ENCODE measurements at places on chromosomes 4 and X.

- peak; percentile 40 for DNase-seq
Measured at GRCh38 chr4:85591406-85592098, 116.6 kb downstream of the ARHGAP24 start.

DNA sequence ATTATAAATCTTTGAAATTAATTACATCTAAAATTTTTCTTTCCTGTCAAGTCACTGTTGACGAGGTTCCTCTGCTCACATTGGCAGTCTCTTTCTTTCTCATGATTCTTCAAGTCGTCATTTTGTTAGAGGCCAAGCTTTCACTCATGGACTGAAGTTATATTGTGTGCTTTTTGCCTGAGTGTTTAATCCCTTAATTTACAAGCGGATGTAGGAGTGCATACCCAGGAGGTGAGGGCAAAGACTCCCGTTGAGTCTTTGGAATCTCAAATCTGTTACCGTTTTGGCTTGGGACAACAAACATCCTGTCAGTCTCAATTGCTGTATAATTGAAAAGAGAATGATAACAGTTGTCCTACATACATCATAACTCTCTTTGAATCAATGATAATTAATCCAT, 345.0 kb downstream of the TRIML1 start:
- no peak for DNase-seq

- no peak for DNase-seq
Measured at GRCh38 chr4:178577933-178578332, 1135.7 kb upstream of the AGA start.

DNA sequence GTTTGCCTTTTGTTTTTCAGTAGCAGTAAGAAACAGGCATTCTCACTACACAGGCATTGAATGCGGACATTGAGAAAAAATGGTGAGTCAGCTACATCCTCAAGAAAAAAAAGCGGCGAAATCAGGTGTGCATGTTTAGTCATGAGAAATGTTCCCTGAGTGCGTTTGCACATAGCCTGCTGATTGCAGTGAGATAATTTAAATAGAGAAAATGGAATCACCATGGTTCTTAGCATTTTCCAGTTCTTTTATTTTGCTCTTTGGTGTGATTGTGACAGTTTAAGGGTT, 54.1 kb upstream of the CLDN34 start:
- no peak for DNase-seq

GRCh38 chrX:38675856-38676255, 114.5 kb downstream of the TSPAN7 start:
- DNase-seq = no peak

DNA sequence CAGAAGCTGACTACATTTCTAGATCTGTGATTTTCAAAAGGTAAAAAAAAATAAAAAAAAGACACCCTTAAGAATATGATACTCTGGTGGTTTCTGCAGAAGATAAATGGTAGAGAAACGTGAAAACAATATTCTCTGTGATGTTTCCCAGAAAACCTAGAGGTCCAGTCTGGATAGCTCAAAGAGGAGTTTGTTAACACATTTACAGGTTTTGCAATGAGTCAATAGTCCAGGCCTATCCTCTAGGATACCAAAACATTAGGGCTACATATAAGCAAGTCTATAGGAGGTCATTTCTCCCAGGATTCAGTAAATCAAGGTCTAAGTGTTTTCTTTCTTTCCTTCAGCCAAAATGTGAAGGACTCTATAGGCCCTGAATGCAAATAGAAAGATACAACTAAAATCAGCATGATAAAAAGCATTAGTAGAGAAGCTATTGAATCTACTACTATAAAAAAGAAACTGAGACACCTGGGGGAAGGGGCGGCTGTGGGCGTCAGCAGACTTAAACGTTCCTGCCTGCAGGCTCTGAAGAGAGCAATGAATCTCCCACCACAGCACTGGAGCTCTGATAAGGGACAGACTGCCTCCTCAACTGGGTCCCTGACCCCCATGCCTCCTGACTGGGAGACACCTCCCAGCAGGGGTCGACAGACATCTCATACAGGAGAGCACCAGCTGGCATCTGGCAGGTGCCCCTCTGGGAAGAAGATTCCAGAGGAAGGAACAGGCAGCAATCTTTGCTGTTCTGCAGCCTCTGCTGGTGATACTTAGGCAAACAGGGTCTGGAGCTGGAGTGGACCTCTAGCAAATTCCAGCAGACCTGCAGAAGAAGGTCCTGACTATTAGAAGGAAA, 33.7 kb upstream of the SPP1 start:
- DNase-seq = no peak

GRCh38 chr4:41599192-41599786, 61.3 kb downstream of the LIMCH1 start:
- DNase-seq = no peak

- DNase-seq = no peak
Measured at GRCh38 chrX:74493806-74494205, 72.5 kb downstream of the SLC16A2 start.

DNA sequence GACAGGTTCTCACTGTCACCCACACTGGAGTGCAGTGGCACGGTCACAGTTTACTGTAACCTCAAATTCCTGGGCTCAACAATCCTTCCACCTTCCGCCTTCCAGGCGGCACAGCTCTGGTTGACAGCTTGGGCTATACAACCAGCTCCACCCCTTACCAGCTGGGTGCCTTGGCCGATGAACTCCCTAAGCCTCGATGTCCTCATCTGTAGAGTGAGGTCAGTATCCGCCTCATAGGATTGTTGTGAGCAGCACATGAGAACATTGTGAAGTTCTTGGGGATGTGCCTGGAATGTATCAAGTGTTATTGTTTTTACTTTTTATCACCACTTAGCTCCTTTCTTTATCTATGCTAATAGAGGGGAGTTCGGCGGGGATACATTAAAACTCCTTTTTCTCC, 23.3 kb downstream of the UCHL1 start:
- DNase-seq = no peak

DNA sequence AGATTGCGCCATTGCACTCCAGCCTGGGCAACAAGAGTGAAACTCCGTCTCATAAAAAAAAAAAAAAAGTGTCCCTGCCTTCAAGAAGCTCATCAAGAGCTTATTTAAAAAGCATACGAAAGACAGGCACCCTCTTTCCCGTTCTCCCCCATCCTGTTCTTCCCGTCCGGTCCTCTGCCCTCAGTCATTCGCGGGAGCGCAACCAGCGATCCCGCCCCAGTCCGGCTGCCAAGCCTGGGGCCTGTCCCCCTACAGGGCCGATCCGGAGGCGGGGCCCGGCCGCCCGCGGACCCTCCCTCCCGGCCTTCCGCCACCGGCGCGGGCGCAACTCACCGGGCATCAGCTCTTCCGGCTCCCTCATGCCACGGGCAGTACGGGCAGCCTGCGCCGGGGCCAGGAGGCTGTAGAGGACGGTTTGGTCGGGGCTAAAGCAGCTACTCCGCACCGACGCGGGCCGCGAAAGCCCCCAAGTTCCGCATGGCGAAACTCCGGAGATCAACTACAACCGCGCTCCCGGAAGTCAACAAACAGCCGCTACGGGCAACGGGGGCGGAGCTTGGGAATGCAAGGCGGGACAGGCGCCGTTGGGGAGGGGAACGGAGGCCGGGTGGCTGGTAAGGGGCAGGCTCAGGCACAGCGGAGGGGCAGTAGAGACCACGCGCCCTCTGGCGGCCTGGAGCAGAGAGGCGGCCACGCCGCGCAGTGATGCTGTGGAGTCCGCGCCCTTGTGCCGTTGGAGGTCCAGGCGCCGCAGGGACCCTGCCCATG, at the start of gene RPGR:
RPGR (minus strand) TSS at position 503 of the 768 bp plus-strand sequence; CDS start at position 361, 142 bp downstream.
- peak; percentile 86 for DNase-seq

DNA sequence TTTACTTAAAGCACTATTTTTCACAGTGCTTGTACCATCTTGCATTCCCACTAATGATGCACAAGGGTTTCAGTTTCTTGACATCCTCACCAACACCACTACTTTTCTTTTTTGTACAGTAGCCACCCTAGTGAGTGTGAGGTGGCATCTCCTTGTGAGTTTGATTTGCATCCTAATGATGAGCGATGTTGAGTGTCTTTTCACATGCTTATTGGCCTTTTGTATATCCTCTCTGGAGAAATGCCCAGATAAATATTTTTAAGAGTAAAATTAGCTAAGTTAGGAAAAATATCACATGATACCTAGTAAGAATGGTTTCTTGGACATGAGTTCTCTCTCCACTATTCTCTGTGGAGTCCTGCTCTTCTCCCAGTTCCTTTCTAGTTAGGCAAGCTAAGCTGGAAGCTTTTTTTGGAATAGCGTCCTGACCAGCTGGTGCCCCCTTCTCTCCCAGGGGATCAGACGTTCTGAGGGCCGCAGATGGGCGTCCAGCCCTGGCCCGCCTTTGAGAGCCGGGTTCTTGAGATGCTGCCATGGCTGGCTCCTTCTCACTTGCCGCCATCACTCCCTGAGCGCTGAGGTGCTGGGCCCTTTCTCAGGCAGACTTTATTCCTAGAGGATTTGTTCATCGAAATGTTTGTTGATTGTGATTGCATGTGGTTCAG, 132.1 kb downstream of the ARHGAP10 start:
- DNase-seq = no peak

DNA sequence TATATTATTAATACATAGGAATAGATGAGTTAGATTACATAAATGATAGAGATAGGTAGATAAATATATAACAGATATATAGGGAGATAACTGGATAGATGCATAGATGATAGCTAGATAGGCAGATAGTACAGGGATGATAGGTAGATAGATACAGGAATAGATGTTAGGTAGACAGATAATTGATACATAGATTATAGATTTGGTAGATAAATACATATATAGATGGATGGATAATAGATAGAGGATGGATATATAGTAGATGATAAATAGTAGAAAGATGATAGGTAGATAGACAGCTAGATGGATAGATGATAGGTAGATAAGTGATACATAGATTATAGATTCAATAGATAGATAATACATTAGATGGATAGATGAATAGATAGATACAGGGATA, 283.6 kb downstream of the SHOX start:
- no peak for DNase-seq

DNA sequence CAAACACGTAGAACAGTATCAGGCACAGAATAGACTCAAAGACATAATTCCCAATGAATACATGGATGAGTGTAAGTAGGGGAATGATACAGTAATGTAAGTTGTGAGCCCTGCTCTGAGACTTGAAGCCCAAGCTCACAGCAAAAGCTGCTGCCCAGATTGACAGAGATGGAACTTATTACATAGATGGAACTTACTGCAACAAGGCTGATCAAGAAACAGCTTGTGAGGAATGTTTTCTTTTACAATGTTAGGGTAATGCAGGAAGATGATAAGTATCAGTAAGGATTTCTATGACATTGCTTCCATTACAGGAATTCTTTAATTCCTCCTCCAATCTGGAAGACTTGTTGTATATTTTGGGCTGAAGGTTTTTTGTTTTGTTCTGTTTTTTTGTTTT, 278.4 kb downstream of the IL15 start:
- no peak for DNase-seq

- DNase-seq = no peak
Measured at GRCh38 chrX:92213786-92214185, 434.6 kb downstream of the PCDH11X start.

DNA sequence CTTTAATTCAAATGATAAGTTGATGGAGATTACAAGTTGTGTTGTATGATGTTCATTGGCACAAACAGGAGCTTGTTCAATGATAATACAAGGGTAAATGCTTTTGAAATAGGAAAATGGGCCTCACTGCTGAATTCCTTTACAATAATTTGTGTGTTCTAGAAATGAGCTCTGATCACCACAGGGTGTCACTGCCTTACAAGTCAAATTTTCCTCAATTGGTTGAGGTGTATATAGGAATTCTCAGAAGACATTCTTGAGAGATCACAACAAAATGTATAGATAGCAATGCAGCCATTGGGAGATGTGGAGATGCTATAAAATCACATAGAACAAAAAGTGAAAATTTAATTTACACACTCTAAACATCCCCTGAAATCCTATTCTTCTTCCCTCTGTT, 49.6 kb downstream of the KLF8 start:
- no peak for DNase-seq

DNA sequence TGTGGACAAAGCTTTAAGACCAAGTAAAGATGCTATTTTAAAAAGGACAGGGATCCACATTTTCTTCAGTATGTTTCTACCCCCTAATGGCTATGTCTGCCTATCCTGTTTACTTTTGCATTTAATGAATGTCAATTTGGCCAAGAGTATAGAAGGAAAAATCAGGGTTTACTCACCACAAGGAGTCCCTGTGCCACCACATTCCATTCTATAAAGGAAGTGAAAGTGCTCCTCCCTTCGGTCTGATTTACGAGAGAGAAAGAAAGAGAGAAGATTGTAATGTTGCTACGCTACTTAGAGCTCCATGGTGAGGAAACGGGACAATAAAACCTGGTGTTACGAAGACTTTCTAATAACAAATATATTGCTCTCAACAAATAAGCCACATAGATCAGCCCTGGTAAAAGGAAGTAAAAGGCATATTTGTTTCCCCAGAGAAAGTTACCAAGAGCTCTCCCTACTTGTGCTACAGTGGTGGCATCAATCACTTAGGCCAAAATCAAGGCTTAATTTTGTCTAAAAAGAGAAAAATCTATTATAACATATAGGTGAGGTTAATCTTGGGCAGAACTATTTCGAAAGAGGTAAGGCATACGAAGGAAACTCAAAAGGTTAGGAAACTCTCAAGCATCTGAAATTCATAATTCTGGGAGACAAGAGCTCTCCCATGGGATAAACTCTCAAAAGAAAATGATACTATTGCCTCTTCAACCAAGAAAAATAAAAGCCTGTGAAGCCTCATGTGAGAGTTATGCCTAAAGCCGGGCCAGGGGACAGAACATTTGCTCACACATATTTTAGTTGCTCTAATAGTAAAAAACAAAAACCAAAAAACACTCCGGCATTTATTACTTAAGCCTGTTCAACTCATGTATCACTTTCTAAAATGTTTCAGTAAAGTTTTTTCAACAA, 29.5 kb downstream of the TAPT1 start:
- DNase-seq = peak; percentile 73

DNA sequence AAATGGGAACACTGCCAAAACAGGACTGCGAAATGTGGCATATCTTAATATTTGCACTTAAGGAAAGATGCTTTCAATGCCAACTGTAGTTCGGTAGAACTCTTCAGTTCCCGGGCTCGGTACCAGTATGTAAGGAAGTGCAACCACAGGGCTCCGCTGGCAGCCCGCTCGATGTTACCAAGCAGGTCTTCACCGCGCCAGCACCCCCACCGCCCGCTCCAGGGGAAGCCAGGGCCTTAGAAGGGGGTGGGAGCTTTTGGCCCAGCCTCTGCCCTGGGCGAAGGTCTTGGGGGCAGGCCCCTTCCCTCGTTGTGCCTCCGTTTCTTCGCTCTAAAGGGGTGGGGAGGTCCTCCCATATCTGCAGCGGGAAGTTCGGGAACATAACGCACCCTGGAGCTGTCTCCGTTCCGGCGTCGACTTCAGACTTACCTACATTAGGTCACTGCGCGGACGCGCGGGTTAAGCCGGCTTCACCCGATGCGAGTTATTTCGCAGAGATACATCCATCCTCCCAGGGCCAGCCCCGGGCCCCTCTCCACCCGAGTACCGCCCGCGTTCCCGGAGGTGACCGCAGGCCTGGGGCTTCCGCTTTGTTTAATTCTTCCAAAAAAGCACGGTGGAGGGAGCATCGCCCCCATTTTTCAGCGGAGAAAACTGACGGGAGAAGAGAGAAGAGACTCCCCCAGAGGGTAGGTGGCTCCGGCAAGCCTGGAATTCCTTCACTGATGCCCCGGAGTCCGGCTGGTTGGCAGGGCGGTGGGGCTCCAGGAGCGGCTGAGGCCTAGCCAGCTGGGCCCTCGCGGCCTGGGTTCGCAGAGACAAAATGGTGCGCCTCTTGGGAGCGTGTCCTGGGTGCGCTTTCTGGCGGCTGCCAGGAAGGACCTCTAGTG, 1.0 kb upstream of the HMX1 start:
- no peak for DNase-seq
